ENCODE measurements at places on chromosomes 6 and 20.

- DNase-seq = peak; percentile 59
These were observed 61.6 kb upstream of the SNX9 start for GRCh38 chr6:157761331-157761921.

DNA sequence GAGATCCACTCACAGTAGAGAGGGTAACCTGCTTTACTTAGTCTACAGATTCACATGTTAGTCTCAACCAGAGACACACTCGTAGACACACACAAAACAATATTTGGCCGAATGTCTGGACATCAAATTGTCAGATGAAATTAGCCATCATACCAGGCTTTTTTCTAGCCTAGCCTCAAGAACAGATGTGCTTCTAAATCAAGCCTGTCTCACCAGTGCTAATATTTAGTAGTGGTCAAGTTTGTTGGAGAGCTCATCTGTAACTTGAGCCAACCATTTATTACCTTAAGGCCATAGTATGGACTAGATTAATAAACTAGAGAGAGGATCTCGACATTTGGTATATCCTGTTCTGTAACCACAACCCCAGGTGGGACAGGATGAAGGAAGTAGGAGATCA lies 1118.8 kb upstream of the MAP3K7 start:
- DNase-seq = no peak

GRCh38 chr6:22152841-22153240 lies 144.0 kb downstream of the PRL start:
- DNase-seq = no peak

DNA sequence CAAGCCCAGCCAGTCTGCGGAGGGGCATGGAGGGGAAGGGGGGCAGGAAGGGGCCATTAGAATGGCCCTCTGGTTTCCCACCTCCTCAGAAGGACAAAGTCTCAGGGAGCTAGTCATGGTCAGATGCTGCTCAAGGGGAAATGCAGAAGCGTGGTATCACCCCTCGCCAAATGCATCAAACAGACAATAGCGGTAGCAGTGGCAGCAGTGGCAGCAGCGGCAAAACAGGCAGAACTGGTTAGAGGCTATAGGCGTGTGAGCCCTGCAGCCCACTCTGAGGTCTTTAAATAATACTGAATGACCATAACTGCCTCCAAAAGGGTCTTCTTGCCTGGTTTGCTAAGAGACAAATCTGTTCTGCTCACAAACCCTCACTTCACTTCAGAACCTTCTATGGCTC lies 186.7 kb downstream of the TFAP2C start:
- DNase-seq = no peak

DNA sequence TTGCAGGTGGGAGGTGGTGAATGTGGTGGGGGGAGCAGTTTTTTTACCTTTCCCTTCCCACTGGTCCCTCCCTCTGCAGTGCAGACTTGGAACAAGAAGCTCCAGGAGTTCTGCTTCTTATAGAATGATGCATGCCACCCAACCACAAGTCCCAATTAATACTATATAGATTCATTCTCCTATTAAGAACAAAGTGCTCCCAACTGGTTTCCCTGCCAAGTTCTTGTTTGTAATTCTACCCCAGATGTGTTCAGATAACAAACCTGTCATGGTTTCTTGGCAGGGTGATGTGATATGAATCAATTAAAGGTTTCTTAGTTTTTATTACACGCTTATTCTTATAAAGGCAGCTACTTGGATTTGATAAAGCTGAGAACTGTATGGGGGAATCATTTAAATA lies 23.9 kb downstream of the HDDC2 start:
- no peak for DNase-seq

DNA sequence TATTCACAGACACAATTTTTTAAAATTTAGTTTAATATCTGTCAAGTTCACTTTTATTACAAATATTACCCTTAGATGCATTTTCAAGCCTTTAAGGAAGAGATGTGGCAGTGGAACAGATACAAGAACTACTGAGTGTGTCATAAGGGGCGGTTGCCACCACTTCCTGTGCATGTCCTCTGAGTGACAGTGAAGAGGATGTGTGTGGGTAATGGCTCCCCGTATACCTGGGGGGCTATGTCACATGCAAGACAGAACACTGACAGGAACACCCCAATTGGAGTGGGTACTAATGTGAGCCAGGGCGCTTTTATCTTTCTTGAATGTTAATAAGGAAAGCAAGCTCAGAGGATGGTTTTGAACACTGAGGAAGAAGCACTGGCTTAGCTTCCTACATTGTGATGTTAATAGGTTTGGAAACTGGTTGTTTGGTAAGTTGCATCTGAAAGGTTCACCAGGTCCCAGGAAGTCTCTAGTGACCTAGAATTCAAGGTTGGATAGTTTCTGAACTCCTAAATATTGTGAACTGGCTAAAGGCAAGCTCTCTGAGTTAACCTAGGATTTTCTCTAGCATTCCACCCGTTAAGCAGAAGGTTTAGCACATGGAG lies 83.4 kb upstream of the ASF1A start:
- DNase-seq = no peak

- no peak for DNase-seq
These were observed 164.7 kb upstream of the CCN2 start for GRCh38 chr6:132115714-132116366.

- no peak for DNase-seq
These were observed 80.6 kb downstream of the PHF3 start for GRCh38 chr6:63716169-63716568.

DNA sequence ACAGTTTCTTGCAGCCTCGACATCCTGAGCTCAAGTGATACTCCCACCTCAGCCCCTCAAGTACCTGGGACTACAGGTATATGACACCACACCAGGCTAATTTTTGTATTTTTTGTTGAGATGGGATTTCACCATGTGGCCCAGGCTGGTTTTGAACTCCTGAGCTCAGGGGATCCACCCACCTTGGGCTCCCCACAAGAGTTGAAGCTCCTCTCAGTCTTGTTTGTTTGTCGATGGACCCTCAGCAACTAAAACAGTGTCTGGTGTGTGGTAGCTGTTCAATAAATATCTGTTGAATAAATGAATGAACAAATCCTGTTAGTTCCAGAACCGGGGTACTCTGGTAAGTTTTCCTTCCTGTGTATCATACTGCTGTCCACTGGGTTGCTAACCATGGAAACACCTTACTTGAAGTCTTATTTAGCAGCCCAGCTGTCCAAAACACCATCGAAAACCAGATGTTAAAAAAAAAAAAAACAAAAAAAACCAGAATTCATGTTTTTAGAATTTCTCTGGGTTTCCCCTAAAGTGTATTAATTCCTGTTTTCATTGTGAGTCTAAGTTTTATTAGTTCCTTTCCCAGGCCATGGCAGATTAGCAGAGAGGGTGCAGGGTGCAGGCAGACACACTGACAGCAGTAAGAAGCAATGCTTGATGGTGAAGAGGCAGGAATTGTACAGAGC lies 7.8 kb upstream of the EZR start:
- no peak for DNase-seq

DNA sequence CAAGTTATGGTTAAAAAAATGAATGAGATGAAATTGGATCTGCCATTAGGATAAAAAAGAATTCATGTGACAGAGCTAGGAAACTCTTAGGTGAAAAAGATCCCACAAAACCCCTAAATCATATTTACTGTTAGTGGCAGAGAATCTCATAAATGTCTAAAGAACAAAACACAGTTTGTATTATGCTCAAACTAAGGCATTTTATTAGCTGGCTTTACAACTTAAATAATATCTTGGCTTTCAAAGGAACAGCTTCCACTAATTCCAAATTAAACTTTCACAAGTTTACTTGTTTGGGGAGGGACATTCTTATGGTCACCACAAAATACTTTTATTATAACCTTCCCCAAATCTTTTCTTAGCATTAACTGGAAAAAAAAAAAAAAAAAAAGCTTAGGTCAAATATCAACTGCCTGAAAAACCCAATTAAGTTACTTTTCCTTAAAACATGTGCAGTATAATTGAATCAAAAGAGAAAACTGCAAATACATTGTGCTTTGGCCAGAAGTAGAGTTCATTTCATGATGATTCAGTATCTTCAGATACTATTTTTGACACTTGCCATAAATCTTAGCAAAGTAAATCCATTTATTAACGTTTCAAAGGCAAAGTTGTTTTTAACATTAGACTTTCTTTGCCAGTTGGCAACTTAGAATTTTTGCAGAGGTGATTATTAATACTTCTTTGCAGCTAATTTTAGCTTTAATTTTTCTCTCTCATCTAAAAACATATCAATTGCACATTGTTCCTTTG lies 14.7 kb upstream of the ALDH8A1 start:
- DNase-seq = no peak

- DNase-seq = no peak
These were observed 104.2 kb downstream of the SYCP2 start for GRCh38 chr20:59829054-59829785.

DNA sequence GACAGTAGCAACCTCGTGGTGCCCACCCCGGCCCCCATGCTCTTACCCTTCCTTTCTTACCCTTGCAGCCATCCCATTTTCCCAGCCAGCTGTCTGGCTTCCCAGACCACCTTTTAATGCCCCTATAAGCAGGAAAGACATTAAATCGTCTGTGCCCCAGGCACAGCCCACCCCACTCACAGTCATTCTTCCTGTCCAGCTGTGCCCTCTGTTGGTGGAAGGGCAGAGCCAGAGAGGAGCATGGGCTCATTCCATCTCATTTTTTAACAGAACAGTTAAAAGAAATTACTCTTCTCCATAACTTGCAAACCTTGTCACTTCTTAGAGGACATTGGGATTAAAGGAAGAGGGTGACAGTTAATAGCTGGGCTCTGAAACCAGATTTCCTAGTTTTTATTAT lies 240.5 kb downstream of the NRN1 start:
- DNase-seq = no peak

- DNase-seq = no peak
These were observed 188.6 kb downstream of the ZDHHC14 start for GRCh38 chr6:157569543-157569942.

- DNase-seq = no peak
These were observed 18.0 kb upstream of the MAP3K4 start for GRCh38 chr6:160973311-160974250.

GRCh38 chr6:46903175-46903574 lies 18.6 kb downstream of the ADGRF5 start:
- DNase-seq = no peak

DNA sequence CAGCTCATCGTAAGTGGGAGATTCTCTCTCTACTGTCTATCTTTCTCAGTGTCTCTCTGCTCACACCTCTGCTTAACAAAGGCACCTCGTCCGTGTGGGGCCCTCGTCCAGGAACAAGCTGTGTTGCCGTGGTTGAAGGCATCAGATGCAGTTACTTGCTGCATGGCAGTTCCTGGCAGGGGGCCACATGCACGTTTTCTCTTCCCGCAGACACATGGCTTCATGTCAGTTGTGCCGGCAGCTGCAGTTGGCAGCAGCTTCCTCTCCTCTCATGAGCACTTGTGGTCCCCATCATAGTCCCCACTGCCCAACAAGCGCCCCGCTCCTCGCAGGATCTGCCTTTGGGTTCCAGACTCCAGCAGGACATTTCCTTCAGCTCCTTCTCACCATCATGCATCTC lies 7.1 kb upstream of the AFDN start:
- no peak for DNase-seq

GRCh38 chr6:21949211-21949801 lies 347.5 kb downstream of the PRL start:
- DNase-seq = peak; percentile 78

DNA sequence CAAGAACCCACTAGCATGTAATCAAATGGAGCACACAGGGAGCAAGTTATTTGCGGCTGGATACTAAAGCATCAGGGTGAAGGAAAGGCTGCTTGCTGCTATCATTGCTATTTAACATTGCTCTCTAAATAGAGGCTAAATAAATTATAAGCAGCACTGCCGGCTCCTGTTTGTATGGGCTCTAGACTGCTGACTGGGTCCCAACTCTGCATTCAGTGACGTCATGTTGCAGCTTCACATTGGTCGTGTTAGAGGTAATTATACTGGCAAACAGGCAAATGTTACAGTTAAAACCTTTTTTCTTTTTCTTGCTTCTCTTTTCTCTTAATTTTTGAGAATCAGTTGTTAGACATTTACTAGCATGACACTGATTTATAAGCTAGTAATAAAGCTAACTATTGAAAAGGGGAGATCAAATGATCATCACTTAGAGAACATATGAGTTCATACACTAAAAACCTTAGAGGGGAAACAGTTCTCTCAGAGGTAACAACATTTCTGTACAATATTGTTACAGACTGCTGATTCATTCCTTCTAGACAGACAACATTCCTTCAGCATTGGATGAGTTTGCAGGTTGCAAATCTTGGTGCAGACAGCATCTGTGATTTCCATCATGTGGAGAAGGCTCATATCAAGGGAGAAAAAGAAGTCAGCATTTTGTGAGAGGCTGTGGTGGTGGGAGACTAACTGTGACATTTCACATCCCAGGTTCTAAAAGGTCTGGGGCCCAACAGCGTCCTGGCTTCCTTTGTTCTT lies 15.9 kb downstream of the RFPL4B start:
- DNase-seq = no peak

Measured in kidney glomerular epithelial cell (primary cell).